ENCODE measurements at places on chromosomes 3 and 15.
A peak's percentile ranks its signal among the peaks of the same experiment; 100 is the strongest.

GRCh38 chr3:98890181-98890835 is 11.2 kb downstream of the DCBLD2 start:
- no peak for DNase-seq

- DNase-seq: no peak
Measured at GRCh38 chr3:195133013-195133412, 137.9 kb downstream of the XXYLT1 start.

- DNase-seq: no peak
Measured at GRCh38 chr3:30611613-30612436, 5.4 kb downstream of the TGFBR2 start.

GRCh38 chr15:74829991-74830390 is 3.6 kb downstream of the CPLX3 start:
- no peak for DNase-seq

DNA sequence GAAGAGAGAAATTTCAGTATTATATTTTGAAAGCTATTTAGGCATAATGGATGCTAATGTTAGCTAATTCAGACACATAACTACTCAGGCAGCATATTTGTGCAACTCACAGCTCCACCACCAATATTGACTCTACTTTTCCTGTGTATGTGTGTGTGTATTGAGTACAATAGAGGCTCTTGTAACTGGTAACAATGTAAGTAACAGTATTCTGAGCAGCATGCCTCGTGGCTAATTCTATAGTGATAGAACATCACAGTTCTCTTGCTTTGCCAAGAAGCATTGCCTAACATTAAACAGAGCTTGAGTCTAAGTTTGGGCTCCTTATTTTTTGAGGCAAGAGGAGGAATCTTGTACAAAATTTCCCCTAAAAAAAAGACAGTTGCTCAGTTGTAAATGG is 98.6 kb upstream of the ARHGEF26 start:
- DNase-seq: no peak

DNA sequence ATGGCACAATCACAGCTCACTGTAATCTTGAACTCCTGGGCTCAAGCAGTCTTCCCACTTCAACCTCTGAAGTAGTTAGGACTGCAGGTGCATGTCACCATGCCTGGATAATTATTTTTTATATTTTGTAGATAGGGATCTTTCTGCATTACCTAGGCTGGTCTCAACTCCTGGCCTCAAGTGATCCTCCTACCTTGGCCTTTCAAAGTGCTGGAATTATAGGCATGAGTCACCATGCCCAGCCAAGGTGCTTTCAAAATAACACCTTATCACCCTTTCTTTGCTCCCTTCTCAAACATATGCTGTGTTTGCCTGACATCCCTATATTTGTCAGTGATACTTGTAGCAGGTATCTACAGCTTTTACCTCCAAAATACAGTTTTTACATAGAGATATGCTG is 242.0 kb upstream of the ARRDC4 start:
- DNase-seq: no peak

DNA sequence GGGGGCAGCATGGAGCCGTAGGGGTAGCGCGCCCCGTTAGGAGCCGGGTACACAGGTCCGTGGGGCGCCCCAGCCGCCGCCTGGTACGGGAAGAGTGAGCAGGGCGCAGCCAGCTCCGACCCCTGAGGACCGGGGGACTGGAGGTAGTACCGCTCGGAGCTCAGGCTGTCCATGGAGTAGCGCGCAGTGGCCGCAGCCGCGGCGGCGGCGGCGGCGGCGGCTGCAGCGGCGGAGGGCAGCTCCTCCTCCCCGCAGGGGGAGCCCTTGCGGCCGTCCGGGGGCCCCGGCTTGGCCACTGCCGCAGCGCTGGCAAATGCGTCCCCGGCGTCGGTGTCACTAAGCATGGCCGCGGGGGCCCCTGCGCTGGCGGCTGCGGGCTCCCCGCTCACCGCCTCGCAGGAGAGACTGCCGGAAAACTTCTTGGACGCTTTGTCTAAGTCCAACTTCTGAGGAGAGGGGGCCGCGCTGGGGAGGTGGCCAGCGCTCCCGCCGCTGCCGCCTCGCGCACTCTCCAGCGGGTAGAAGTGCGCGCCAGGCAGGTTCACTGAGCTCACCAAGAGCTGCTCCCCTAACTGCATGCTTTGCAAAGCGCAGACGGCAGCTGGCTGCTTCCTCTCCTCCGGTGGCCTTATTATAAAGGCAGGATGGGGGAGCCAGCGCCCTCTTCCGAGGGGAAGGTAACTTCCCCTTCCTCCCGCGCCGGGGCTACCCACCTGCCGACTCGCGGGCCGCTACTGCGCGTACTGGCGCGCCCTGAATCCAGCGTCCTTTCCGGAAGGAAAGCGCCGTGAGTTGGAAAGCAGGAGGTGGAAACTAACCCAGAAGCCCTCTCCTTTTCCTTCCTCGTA is at the start of gene EOMES:
TSS of gene EOMES (minus strand) at position 607 of the 848 bp plus-strand sequence. CDS start at position 578, 29 bp downstream.
- no peak for DNase-seq

GRCh38 chr15:40290918-40291574 is 8.2 kb upstream of the ANKRD63 start:
- peak; percentile 57 for DNase-seq

- DNase-seq: no peak
Measured at GRCh38 chr3:153734777-153735551, 386.2 kb upstream of the ARHGEF26 start.

GRCh38 chr3:16534640-16535262 is 21.3 kb upstream of the RFTN1 start:
- no peak for DNase-seq

GRCh38 chr3:13477943-13478342 is 2.2 kb upstream of the HDAC11 start:
- DNase-seq: no peak

DNA sequence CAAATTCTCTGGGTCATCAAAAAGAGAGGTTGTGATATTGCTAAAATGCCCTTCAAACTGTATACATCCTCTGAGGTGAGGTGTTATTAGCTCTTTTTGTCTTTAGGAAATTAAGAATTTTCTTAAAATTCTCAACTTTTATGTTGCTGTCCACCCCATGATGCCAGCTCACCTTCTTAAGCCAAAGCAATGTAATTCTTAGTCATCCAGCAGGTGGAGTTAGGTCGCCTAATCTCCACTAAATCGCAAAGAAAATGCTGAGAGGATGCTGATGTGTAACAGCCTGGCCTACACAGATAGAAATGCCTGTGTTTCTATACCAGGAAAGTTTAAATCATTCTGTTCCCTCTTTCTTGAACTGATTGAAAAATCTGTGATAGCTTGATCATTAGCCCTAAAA is 770.2 kb upstream of the ALCAM start:
- DNase-seq: no peak

DNA sequence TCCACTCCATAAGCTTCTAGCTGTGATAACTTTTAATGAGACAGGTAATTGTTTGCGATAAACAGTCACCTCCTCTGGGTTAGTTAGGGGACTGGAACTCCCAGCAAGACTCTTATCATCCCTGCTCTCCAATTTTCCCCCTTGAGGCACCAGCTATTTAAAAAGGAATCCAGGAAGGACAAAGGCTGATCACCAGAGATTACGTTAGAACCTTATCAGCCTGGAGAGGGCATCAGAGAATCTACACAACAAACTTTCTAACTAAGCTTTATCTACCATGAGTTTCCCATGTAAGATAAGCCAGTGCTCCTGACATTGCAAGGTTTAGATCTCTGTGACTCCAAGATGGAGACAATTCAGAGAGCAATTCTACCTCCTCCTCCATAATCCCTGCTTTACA is 31.3 kb downstream of the GPR176 start:
- no peak for DNase-seq

DNA sequence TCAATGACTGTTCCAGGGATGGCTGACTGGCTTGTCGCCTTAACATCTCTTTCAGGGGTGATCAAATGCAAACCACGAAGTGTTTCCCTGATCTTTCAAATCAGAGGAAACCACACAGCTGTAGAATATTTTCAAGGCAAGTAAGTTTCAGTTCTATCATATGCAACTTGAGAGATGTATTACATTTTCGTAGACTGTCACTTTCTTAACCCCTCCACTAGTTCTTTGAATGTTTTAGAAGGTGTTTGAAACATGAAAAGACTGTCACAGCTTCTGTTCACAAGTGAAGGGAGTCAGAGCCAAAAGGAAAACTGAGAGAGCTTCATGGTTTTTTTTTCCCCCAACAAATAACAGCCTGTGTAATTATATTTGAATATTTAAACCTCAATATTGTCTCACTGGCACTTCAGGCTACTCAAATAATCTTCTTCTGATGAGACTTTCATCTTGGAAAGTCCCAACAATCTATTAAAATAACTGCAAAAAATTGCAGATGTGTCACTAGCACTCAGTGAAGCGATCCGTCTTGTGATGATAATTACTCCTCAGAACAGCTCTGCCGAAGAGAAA is 25.9 kb upstream of the CAPN7 start:
- DNase-seq: no peak

DNA sequence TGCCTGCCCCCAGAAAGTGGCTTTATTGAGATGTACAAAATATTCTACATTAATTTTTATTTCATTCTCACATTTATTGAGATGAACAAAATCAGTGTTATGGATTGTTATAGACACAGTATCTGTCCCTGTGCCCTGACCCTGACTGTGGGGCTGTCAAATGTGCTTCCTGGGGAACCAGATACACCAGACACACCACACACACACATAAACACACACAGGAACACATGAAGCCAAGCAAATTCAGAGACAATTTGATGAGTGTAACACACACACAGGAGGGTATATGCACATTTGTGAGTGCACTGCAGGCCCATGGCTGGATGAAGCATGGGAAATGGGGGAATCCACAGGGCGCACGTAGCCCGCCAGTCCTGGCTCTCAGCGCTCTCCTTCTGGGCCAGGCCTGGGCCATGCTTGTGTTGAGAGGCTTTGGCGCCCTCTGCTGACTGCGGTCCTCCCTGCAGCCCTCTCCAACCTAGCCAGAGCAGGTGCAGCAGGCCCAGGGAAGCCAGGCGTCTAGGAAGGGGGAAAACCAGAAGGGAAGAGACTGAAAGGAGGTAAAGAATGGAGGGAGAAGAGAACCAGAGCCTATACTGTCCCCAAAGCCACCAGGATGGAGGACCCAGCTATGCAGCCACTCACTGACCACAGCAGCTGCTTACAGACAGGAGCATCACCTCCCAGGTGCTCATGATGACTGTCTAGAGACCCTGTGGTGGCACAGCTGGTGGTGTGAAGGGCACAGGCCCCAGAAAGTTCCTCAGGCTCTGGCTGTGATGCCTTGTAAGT is 18.0 kb upstream of the LOXL1 start:
- peak; percentile 93 for DNase-seq
